HT-29 (cell line): ENCODE measurements at places on chromosomes 7 and 10.

DNA sequence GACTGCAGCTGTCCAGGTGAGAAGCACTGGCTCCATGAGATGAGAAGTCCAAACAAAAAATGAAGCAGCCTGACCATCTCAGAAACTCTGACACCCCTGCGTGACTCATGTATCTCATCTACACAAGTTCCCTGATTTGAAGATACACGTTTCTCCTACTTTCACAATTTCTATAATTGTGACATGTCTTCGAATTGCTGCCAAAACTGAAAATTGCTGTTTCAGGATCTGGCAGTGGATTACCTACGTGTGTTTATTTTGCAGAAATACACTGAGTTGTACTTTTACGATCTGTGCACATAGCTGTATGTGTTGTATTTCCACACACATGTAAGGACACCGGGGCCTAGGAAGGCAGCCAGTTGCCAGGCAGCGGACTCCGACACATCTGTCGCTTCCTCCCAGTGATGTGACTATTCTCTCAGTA is 53.2 kb downstream of the LARP4B start:
- no peak for DNase-seq

- DNase-seq, result no peak
Measured at GRCh38 chr10:117609095-117609795, 66.7 kb downstream of the EMX2 start.

GRCh38 chr7:42940985-42941847 is 9.0 kb downstream of the MRPL32 start:
- DNase-seq, result peak; percentile 91

DNA sequence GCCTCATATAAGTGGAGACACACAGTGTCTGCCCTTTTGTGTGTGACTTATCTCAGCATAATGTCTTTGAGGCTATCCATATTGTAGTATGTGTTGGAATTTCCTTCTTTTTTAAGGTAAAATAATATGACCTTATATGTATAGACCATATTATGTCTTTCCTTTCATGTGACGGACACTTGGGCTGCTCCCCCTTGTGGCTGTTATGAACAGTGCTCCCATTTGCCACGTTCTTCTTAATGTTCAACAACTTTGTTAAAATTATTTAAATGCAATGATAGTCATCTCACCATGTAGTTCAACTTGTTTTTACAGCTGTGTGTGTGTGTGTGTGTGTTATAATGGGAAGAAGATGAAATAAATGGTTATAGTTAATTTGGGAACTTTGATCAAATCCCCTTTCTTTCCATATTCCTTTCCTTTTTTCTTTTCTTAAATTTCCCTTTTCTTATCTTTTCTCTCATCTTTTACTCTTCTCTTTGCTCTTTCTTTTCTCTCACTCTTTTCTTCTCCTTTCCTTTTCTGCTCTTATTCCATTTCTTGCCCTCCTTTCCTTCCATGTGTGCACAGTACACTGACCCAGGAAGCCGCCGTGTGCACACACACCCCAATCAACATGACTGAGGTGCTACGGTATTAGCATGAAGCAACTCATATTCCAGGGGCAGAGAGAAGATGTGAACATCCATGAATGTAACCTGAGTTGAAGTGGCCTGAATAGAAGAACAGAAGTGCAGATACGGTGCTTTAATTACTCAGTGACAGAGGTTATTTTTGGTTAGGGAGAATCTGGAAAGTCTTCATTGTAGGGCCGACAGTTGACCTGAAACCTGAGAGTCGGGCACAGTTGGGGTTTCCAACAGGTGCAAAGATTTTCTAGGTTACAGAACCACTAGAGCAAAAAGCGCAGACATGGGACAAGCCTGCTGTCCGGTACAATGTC is 596.6 kb downstream of the SDK1 start:
- DNase-seq, result peak; percentile 59

DNA sequence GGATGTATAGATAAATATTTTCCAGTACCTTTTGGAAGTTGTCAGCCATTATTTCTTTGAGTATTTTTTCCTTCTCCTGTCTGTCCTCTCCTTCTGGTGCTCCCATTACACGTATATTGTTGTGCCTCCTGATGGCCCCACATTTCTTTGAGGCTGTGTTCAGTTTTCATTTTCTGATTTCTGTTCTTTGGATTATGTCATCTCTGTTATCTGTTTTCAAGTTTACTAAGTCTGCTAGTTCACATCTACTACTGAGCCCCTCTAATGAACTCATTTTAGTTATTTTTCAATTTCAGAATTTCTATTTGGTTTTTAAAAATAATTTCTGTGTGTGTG is 16.3 kb downstream of the RBM33 start:
- DNase-seq, result no peak

- no peak for DNase-seq
Measured at GRCh38 chr10:131750973-131751826, 149.6 kb upstream of the PPP2R2D start.

DNA sequence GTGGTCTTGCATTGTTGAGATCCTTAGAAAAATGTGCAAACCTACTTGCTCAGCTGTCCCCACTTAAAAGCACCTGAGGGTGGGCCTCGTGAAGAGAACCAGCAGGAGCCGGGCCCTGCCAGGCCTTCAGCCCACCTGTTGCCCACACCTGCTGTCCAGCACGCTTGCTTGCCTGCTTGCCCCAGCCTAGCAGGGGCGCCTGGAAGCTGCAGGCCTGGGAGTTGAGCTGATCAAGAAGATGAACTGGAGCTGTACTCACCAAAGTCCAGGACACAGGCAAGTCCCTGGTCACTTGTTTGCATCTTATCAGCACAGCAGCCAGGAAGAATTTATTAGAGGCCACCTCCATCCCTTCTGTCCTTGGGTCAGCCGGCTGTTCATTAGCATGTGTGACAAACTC is 23.2 kb downstream of the CYP26A1 start:
- no peak for DNase-seq

DNA sequence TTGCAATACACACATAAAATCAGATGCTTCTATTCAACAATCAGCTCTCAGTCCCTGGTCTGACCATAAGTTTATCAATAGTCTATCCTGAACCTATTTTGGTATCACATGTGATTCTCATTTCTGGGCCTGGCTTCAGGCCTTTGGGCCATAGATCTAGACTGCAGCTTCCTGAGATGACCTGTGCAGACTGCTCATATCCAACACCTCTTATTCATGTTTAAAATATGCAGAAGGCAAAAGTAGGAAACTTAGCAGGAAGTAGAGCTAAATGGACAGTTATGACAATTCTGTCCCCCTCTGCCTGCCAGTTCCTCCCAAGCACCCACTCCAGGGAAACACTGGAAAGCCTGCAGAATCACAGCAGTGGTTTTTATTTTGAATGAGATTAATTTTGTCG is 53.3 kb downstream of the C7orf25 start:
- DNase-seq, result no peak

- DNase-seq, result no peak
Measured at GRCh38 chr7:27955011-27955410, 215.0 kb downstream of the TAX1BP1 start.

- no peak for DNase-seq
Measured at GRCh38 chr7:43112459-43112940, at the start of gene HECW1. Gene HECW1, plus strand, starts transcription at chr7:43112647. Its CDS starts 131,259 bp downstream, at chr7:43243906.

DNA sequence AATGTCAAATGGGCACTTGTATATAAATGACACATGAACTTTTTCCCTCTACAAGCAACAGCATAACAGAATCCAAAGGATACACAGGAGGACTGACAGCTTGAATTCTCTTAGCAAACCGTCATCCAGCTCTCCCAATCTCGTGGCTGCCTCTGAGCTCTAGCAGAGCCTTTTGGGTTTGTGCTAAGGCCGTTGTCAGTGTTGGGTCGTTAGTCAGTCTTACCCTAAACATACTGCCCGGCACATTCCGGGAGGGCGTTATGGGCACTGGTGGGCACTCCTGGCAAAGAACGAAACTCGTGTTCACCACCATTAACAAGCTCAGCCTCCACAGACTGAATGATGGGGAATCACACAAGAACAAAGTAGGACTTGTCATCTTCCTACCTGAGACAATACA is 19.6 kb upstream of the ENO4 start:
- no peak for DNase-seq

GRCh38 chr7:128406314-128407232 is 3.2 kb downstream of the IMPDH1 start:
- peak; percentile 54 for DNase-seq

DNA sequence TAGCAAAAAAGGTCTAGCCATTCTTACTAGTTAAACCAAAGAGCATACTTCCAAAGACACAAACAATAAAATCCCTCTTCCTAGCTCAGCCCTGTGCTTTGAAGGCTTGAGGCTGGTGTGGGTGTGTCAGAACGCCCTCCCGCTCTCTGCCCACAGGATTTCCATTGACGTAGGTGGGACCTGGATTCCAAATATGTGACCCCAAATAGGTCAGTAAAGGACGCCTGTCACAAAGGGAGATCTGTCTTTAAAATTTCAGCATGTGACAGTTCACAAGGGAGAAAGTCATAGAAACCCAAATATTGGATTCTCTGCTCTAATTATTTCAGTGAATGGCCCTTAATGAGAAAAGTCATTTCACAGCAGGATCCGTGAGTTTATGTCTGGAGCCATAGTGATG is 39.9 kb upstream of the LYZL1 start:
- DNase-seq, result no peak

- no peak for DNase-seq
Measured at GRCh38 chr10:10869592-10869991, 148.1 kb upstream of the CELF2 start.

GRCh38 chr10:46223064-46223480 is 63.7 kb upstream of the ANTXRL start:
- peak; percentile 31 for DNase-seq
